ENCODE measurements at places on chromosomes 6 and 20. TPM values are rescaled to one million over a fixed set of nuclear protein-coding genes. Genes with fewer than 3 reads are reported as not detected.

DNA sequence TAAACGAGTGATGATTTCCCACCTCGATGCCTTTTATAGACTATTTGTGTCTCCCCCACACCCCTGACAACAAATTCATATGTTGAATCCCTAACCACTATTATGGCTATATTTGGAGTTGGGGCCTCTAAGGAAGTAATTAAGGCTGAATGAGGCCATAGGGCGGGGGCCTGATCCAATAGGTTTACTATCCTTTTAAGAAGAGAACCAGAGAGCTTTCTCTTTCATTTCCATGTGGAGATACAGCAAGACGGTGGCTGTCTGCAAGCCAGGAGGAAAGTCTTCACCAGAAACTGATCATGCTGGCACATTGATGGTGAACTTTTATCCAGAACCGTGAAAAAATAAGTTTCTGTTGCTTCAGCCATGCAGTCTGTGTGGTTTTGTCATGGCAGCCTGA is 38.9 kb upstream of the CLIC5 start:
- H3K27me3 ChIP-seq: no peaks in the 10 kb centered on the region
- no peak for DNase-seq
- H3K27ac ChIP-seq: peak overlapping the region; percentile 81

DNA sequence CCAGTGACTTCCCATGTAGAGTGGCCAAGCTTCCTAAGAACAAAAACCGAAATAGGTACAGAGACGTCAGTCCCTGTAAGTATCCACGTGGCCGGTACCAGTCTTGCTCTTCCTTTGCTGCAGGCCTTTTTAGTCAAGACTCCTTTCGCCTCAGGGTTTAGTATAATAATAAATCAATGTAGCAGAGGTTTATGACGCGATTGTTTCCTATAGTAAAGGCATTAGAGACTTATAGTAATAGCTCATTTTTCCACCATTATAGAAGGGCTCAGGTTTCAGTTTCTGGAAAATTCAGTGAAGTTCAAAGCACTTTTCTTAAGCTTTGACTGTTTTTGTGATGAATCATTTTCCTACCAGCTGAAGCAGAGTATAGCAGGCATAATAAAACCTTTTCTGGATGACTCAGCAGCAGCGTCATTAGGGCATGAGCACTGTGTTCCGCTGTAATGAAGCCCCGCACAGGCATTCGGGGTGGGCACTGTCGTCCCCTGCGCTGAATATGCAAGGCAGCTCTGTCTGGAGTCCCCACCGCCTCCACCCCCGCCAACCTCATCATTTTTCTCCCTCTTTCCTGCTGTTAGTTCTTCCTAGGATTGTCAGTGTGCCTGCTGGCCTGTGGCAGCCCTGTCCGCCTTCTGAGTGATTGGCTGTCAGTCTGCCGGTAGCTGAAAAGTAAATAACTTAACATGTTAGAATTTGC is 51.3 kb downstream of the PTPN1 start:
- no peak overlapping the region for H3K4me3 ChIP-seq
- H3K36me3 ChIP-seq: peaks cover 39% of the 10 kb centered on the region
- peaks cover 60% of the 10 kb centered on the region for H3K4me1 ChIP-seq
- H3K27me3 ChIP-seq: no peaks in the 10 kb centered on the region
- H3K27ac ChIP-seq: peak overlapping the region; percentile 74

Gene BHLHE23
- total RNA-seq: not detected

DNA sequence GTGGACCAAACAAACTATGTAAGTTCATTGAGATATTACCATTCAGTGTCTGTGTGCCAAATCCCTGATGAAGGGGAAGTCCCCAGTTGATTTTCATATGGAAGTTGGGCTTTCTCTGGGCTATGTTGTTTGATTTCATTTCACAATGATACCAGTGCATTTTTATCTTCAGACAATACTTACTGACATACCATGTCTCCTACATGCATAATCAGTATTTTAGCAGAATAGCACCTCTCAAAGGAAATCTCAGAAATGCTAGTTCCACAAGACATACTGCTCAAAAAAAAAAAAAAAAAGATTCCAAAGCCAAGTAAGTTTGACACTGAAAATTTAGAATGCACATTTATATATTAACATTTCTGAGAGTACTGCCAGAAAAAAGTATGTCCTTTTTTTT is 168.8 kb upstream of the RNF217 start:
- no peak overlapping the region for H3K27ac ChIP-seq
- no peak for DNase-seq
- no peaks in the 10 kb centered on the region for H3K4me1 ChIP-seq

DNA sequence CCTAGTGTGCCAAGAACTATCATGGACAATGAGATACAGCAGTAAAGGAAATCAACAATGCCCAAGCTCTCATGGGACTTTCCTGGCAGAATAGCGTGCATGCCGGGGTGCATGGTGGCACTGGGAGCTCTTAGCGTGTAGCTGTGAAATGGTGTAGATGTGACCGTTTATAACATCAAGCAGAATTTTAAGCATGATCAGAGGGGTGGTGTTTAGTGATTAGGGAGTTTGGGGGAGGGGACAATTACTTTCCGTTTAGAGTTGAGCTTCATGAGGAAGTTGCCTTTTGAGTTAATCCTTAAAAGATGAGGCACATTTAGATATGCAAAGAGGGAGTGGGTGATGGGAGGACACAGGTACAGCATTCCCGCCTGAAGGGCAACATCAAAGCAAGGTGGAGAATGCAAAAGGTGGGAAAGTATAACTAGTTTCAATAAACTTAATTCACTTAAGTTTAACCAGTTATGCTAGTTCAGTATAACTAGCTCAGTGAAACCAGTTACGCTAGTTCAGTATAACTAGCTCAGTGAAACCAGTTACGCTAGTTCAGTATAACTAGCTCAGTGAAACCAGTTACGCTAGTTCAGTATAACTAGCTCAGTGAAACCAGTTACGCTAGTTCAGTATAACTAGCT is 661.6 kb downstream of the QKI start:
- DNase-seq: no peak
- H3K27me3 ChIP-seq: no peaks in the 10 kb centered on the region
- H3K4me3 ChIP-seq: no peak overlapping the region
- no peak overlapping the region for H3K27ac ChIP-seq
- H3K4me1 ChIP-seq: no peaks in the 10 kb centered on the region

DNA sequence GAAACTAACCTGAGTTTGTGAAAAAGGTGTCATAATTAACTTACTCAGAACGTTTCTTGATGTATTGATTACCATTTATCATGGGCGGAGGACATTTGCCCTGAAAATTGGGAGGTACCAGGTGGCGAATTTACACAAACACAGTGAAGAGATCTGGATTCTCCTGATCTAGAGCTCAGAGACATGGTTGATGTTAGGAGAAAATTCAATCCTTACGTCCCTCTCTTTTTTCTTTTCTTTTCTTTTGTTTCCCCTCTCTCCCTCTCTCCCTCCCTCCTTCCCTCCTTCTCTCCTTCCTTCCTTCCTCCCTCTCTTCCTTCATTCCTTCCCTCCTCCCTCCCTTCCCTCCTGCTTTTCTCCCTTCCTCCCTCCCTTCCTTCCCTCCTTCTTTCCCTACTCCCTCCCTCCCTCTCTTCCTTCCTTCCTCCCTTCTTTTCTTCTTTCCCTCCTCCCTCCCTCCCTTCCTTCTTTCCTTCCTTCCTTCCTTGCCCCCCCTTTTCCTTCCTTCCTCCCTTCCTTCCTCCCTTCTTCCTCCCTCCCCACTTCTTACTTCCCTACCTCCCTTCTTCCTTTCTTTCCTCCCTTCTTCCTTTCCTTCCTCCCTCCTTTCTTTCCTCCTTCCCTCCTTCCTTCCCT is 234.1 kb downstream of the OTOR start:
- H3K4me3 ChIP-seq: no peak overlapping the region
- no peak overlapping the region for H3K27ac ChIP-seq
- H3K27me3 ChIP-seq: no peaks in the 10 kb centered on the region
- no peaks in the 10 kb centered on the region for H3K4me1 ChIP-seq

Gene CCN6
- not detected for total RNA-seq

Gene C20orf96
- 11.6 TPM for total RNA-seq

Gene ADGB
- total RNA-seq: 6.2 TPM

DNA sequence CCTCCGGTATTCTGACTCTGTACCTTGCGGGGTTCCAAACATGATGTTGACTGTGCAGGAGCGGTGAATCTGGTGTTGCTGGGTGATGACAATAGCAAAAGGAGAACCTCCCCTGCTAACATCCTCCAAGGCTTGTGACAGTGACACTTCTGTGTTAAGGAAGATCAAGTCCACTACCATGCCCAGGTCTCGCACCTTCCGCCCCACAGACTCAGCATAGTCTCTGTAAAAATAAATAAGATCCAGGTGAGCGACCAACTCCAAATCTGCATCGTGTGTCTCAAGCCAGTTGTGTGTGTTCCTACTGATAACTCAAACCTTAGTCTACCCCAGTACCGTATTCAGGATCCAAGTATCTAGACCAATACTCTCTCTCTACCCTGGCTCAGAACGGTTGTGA is 24.8 kb downstream of the NCOA5 start:
- peaks cover 18% of the 10 kb centered on the region for H3K4me1 ChIP-seq
- no peaks in the 10 kb centered on the region for H3K27me3 ChIP-seq
- H3K4me3 ChIP-seq: no peak overlapping the region
- peaks cover 100% of the 10 kb centered on the region for H3K36me3 ChIP-seq
- no peak for DNase-seq
- no peak overlapping the region for H3K27ac ChIP-seq

GRCh38 chr6:56977192-56977591 is 22.3 kb downstream of the BEND6 start:
- H3K36me3 ChIP-seq: no peaks in the 10 kb centered on the region
- no peak for DNase-seq
- no peaks in the 10 kb centered on the region for H3K27me3 ChIP-seq
- H3K27ac ChIP-seq: no peak overlapping the region

- no peak overlapping the region for H3K27ac ChIP-seq
- no peak for DNase-seq
- H3K4me1 ChIP-seq: peaks cover 9% of the 10 kb centered on the region
Measured at GRCh38 chr6:107618672-107619071, 128.8 kb downstream of the SOBP start.

DNA sequence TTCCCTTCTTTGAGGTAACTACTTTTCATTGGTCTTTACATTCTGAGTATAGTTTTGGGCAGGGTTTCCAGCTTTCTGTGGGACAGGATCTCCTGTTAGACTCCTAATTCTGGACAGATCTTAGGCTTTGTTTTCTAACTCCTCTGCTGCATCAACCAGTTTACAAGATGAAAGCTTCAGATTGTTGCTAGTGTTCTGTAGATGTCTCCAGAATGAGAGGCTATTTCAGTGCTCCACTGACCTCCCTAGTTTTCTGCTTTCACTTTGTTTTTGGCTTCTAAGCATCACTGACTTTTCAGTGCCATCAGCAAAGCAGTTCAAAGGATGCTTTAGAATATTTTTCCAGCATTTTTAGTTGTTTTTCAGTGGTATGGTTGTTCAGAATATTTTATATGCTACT is 101.4 kb downstream of the LIN28B start:
- no peaks in the 10 kb centered on the region for H3K4me1 ChIP-seq
- H3K27me3 ChIP-seq: no peaks in the 10 kb centered on the region
- H3K36me3 ChIP-seq: no peaks in the 10 kb centered on the region
- H3K4me3 ChIP-seq: no peak overlapping the region

DNA sequence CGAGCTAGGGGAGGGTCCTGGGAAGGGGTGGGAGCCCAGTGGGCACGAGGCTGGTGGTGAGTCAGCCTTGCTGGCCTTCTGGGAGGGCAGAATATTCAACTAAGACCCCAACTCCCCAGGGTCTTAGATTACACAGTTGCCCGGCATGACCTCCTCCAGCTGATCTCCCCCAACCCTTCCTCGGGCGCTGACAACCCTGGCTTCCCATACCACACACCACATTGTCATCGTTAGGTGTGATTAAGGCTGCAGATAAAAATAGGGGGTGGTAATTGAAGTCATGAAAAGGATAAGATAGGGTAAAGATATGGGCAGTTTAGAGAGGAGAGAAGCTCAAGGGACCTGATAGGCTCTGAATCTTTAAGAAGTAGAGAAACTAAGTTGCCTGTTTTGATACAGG is 10.5 kb downstream of the CDC40 start:
- no peak for DNase-seq
- H3K4me3 ChIP-seq: no peak overlapping the region
- H3K36me3 ChIP-seq: peaks cover 16% of the 10 kb centered on the region
- H3K27me3 ChIP-seq: no peaks in the 10 kb centered on the region

Gene STX11
- 54.1 TPM for total RNA-seq

GRCh38 chr6:168496997-168497331 is 56.0 kb downstream of the SMOC2 start:
- no peak for DNase-seq
- H3K27ac ChIP-seq: no peak overlapping the region
- H3K27me3 ChIP-seq: peaks cover 6% of the 10 kb centered on the region
- H3K36me3 ChIP-seq: no peaks in the 10 kb centered on the region
- H3K4me3 ChIP-seq: no peak overlapping the region

DNA sequence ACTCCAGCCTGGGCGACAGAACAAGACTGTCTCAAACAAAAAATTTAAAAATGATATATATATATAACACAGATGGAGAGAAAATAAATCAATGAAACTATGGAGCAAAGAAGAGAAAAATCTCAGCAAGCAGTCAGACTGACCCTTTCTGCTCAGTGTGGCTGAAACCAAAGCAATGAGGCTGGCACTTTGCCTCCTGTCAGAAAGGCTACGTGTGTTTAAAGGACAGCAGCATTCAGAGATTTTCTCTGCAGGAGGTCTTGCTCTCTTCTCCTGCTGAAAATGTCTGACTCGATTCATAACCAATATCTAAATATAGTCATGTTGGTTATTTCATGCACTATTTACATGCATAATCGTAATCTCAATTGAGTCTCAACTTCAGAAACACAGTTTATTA is 527.0 kb upstream of the JARID2 start:
- no peaks in the 10 kb centered on the region for H3K27me3 ChIP-seq
- H3K36me3 ChIP-seq: no peaks in the 10 kb centered on the region
- DNase-seq: no peak
- H3K27ac ChIP-seq: no peak overlapping the region

GRCh38 chr6:85579581-85579980 is 14.1 kb downstream of the SNX14 start:
- H3K4me1 ChIP-seq: peaks cover 23% of the 10 kb centered on the region
- no peak overlapping the region for H3K4me3 ChIP-seq
- no peaks in the 10 kb centered on the region for H3K27me3 ChIP-seq

- H3K27ac ChIP-seq: no peak overlapping the region
- H3K36me3 ChIP-seq: no peaks in the 10 kb centered on the region
- H3K4me1 ChIP-seq: no peaks in the 10 kb centered on the region
- no peaks in the 10 kb centered on the region for H3K27me3 ChIP-seq
Measured at GRCh38 chr6:52157301-52157941, 28.8 kb upstream of the IL17A start.

Gene MAVS
- total RNA-seq: 42.9 TPM

DNA sequence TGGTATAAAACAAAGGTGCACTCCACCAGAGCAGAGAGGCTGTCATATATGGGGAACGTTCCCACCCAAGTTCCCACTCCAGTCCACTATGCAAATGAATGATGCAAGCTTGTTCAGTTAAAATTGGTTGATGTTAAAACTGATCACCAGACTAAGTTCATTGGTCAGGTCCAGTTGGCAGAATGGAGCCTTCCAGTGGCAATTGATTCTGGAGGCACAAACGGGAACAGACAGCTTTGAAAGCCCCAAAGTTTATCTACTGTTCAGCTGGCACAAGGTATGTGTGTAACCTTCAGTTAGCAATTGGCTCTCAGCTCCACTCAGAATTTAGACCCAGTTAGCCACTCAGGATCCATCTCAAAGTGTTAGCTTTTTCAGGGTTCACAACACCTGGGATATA is 119.4 kb upstream of the CEP85L start:
- H3K4me1 ChIP-seq: no peaks in the 10 kb centered on the region
- H3K4me3 ChIP-seq: no peak overlapping the region
- H3K36me3 ChIP-seq: no peaks in the 10 kb centered on the region
- H3K27ac ChIP-seq: no peak overlapping the region
- no peak for DNase-seq
- H3K27me3 ChIP-seq: no peaks in the 10 kb centered on the region

All from lower lobe of right lung (tissue), 2 donors.